ENCODE measurements at places on chromosomes 7 and 10.

DNA sequence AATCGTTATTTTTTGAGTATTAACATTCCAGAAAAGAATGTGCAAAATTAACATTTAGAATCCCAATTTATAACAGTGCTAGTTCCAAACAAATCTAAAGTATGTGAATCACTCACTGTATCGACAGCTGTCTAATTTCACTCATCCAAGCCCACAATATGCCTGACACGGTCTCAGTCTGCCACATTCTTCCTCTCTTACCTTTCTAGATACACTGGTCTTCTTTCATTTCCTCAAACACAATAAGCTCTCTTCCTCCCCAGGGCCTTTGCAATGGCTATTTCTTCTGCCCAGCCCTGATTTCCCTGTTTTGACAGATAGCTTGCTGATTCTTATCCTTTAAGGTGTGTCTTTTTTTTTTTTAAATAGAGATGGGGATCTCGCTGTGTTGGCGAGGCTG is 48.8 kb downstream of the UBE2H start:
- DNase-seq, result no peak

DNA sequence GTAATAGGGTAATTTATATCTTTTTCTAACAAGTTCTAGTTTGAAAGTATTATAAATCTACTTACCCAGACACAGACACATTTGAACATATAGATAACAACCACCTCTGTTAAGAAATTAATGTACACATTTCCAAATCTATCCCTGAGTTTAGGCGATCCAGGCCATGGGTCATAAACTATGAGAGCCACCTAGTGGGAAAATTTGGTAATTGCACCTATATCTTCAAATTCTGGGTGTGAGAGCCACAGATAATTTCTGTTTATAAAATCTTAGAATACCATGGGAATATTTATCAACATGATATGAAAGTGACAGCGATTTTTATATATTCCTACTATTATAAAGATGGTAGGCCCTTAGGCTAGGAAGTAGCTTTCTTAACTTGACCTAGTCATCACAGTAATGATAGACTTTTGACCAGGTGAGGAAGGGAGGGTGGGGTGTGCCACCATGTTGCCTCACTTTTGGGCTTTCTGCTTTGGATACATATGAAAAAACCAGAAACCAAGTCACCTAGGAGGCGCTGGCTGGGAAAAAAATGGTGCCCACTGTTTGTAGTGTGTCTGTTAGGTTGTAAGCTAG is 8.0 kb upstream of the EPHA1 start:
- no peak for DNase-seq

- no peak for DNase-seq
Observed at GRCh38 chr7:132045481-132045980, 489.1 kb upstream of the PODXL start.

- DNase-seq, result no peak
Observed at GRCh38 chr7:85711894-85712293, 525.0 kb upstream of the SEMA3D start.

GRCh38 chr7:44283381-44284211 is 41.8 kb downstream of the CAMK2B start:
- no peak for DNase-seq

- DNase-seq, result no peak
Observed at GRCh38 chr7:5693529-5693928, 87.9 kb downstream of the RNF216 start.

DNA sequence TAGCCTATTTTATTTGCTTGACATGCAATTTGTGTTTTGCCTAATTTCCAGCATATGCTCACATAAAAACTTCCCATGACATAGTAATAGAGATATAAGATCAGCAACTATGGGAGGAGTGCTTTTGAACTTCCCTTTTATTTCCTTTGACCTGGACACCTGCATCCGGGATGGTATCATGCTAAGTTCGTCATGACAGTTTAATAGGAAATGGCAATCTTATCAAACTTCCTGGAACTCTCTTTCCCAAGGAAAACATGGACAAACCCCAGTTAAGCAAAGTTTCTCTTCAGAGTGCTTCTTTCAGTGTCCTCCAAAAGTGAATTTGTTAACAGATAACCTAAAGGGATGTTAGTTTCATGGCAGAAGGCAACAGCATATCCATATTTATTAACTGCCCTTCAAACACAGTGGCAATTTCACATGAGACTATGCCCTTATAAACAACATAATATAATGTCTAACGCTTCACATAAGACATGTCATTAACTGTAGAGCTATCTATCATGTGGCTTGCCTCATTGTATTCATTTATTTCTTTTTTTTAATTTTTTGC is 474.7 kb upstream of the SEMA3A start:
- no peak for DNase-seq

DNA sequence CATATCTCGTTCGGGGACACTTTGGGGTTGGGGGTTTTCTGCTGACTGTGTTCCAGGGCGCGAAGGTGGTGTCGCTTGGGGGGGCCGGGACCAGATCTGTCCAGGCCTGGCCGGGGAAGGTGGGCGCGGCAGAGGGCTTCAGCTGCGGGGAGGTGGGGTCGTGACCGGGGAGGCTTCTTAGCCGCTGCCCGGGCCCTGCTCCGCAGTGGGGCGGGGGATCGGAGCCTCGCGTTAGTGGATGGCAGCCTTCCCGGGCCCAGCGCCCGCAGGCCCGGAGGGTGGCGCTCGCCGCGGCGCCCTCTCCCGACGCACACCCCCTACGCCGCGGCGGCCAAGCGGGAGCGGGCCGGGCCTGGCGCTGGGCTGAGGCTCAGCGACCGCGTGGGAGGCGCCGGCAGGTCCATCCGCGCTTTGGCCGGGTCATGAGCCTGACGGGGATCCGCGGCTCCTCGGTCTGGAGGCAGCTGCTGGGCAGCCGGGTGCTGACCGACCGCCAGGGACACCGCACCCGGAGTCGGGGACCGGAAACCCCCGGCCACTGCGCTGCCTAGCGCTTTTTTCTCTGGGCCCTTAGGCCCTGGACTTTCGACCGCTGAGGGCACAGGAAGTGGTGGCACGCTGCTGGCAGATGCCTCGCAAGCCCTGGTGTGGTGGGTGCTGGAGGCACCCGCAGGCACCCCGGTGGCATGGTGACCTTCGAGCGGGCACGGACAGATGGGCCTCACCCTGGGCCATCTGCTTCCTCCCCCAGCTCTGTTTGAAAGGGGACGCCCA is 1.2 kb downstream of the AGAP3 start:
- no peak for DNase-seq

- no peak for DNase-seq
Observed at GRCh38 chr7:90461219-90461618, 8.2 kb upstream of the PTTG1IP2 start.

DNA sequence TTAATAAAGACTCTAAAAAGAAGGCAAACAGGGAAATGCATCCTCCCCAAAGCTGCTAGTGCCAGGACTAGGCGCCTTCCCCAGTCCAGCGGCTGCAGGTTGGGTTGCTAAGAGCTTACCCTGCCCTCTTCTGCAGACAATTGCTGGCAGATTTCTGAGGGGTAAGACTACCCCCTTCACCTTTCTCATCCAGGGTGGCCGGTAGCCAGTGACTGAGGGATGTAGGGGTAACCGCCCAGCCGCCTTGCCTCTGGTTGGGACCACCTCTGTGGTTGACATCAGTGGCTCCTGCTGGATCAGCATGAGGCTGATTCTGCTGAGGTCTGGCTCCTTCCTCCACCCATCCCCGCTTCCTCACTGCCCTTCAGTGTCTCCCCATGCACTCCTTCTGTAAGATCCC is 71.2 kb downstream of the ADCYAP1R1 start:
- no peak for DNase-seq

- DNase-seq, result no peak
Observed at GRCh38 chr7:127897704-127898454, 133.4 kb downstream of the LRRC4 start.

- DNase-seq, result no peak
Observed at GRCh38 chr10:62761115-62761514, 43.4 kb upstream of the ADO start.

DNA sequence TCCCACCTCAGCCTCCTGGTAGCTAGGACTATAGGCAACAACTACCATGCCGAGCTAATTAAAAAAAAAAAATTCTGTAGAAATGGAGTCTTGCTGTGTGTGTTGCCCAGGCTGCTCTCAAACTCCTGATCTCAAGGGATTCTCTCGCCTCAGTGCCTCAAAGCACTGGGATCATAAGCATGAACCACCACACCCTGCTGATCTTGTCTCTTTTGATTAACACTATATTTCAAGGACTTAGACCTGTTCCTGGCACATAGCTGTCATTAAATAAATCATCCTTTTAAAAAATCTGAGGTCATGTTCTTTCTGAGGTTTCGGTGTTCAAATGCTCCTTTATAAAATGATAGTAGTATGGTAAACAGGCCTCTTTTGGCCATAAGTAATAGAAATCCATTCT is 4.8 kb downstream of the PALS2 start:
- DNase-seq, result no peak

DNA sequence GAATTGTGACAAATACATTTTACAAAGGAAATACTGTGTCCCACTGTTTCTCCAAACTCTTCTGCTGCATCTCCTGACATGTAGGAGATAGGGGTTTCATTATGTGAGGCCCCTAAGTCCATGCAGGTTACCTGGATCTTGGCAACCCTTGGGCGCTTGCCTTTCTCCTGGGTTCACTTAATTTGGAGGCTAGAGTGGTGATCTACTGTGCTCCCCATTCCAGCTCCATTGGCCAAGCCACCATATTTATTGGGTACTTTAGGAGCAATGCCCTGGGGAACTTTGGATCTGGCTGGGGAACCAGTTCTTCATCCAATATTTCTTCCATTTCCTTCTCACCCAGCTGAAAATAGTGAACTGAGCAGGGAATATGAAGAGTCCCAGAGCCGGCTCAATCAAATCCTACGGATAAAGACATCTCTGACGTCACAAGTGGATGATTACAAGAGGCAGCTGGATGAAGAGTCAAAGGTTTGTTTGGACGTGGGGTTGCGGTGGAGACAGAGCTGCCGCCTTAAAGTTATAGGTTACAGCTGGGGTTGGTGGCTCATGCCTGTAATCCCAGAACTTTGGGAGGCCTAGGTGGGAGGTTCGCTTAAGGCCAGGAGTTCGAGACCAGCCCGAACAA is 18.5 kb downstream of the MYH16 start:
- DNase-seq, result no peak

GRCh38 chr7:121313793-121314676 is 14.8 kb upstream of the WNT16 start:
- DNase-seq, result no peak

DNA sequence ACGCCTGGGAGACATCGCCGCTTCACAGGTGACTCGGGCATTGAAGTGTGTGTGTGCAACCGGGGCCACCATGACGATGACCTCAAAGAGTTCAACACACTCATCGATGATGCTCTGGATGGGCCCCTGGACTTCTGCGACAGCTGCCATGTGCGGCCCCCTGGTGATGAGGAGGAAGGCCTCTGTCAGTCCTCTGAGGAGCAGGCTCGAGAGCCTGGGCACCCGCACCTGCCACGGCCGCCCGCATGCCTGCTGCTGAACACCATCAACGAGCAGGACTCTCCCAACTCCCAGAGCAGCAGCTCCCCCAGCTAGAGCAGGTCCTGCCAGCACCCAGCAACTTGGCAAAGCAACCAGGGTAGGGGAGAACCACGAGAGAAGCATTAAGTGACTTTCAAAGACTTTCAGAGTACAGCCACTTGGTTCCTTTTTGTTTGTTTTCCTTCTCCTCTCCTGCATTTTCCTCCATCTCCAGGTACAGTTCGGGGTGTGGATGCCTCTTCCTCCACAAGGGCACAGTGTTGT is 24.1 kb downstream of the CYP17A1 start:
- no peak for DNase-seq

DNA sequence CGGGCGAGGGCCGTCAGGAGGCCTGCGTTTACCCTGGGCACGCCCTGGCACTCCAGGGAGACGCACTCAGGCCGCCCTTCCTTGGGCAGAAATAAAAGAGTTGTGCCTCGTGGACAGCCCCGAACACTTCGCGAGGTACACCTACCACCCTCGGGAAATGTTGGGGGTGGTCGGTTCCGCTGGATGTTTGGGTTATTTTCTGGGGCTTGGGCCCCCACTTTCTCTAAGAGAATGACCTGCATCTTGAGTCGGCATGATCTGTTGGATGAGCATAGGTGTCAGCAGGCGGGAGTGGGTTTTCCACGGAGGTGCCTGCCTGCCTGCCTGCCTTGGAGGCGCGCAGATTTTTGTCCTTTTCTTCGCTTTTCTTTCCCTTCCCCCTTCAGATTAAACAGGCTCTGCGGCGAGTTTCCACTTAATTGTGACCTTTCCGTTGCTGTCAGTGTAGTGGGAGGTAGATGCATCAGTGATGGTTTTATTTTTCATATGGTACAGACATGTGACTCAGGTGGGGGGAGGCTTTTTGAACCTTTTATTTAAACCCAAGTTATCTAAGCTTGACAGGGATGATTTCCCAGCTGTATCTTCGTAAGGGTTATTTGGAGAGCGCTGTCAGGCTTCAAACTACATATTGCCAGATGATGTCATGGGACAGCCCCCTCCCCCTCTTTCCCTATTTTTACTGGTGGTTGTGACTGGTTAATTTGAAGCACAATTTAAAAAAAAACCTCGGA is 661 bp downstream of the HECTD2 start:
- no peak for DNase-seq

DNA sequence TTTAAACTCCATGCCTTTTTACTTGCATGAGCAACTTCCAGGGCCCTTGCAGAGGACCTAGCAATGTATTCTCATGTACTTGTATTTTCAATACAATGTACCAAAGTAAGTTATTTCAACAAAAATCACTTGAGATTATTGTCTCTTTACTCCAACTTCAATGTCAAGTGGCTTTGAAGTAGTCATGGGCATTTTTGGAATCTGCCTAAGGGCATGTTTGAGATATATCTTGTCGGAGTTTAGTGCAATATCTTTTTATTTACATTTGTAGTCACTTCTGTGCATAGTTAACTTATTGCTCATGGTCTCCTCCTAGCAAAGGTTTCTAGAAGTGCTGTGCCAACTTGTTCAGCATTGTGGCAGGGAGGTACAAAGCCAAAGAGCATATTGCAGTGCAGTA is 508.7 kb upstream of the SEMA3D start:
- DNase-seq, result no peak

DNA sequence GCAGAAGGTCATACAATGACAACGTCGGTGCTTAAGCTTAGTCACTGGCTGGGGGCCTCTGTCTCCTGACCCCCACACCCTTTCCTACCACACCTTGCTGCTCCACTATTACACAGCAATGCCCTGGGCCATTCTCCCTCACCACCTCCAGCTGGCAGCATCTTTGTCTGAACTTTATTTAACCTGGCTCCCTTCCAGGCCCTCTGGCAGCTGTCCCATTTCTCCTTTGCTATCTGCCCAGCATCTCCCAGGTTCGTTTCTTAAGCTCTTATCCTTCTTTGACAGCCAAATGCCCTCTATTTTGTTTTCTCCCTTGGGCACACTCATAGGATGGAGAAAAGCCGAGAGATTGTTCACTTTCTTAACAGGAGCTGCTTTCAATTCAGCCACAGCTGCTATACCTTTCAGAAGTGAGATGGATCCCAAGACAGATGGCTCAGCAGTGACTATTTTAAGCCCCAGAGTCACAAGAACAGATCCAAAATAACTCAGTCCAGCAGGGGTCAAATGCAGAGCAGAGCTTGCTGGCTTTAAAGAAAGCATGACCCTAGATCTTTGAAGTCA is 1277.1 kb upstream of the AUTS2 start:
- DNase-seq, result no peak

GRCh38 chr7:80453699-80454340 is 58.0 kb downstream of the GNAT3 start:
- no peak for DNase-seq

- no peak for DNase-seq
Observed at GRCh38 chr7:1746491-1746975, 76.5 kb downstream of the ELFN1 start.

GRCh38 chr7:130853503-130854279 is 119.7 kb upstream of the KLF14 start:
- DNase-seq, result no peak

GRCh38 chr7:142349670-142350405 is 92.0 kb upstream of the PRSS58 start:
- DNase-seq, result no peak

- DNase-seq, result no peak
Observed at GRCh38 chr7:94656658-94656924, 658 bp upstream of the SGCE start.

Data from esophagus squamous epithelium (tissue), 5 donors.